ENCODE measurements at places on chromosomes 4 and X. TPM values are rescaled to one million over a fixed set of nuclear protein-coding genes. Genes with fewer than 3 reads are reported as not detected.

GRCh38 chr4:105283501-105283900 is 136.8 kb downstream of the TET2 start:
- H3K36me3 ChIP-seq: no peaks in the 10 kb centered on the region
- DNase-seq: no peak
- H3K27me3 ChIP-seq: no peaks in the 10 kb centered on the region

- no peaks in the 10 kb centered on the region for H3K4me1 ChIP-seq
- no peaks in the 10 kb centered on the region for H3K36me3 ChIP-seq
- DNase-seq: no peak
- H3K27ac ChIP-seq: no peak overlapping the region
- H3K4me3 ChIP-seq: no peak overlapping the region
- no peaks in the 10 kb centered on the region for H3K27me3 ChIP-seq
Observed at GRCh38 chr4:178937130-178937529, 1494.9 kb upstream of the AGA start.

GRCh38 chr4:76882630-76883029 is 15.3 kb downstream of the SOWAHB start:
- H3K27ac ChIP-seq: no peak overlapping the region
- no peaks in the 10 kb centered on the region for H3K4me1 ChIP-seq
- H3K4me3 ChIP-seq: no peak overlapping the region
- no peaks in the 10 kb centered on the region for H3K36me3 ChIP-seq
- no peak for DNase-seq

DNA sequence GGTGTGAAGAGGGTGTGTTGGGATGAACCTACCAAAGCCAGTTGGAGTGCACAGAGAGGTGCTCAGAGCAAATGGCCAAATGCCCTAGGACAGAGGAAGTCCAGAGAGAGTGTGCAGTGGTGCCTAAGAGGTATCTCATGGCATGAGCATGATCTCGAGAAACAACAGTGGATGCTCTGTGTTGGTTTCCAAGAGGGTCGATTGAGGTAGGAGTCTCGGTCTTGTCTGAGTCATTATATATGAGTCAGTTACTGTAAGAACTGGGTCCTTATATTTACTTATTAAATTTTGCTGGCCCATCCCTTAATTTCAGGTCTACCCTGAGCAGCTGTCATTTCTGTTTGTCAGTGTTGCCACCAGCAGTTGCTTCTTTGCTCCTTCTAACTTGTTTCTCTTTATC is 86.6 kb upstream of the TMEM150C start:
- no peak overlapping the region for H3K4me3 ChIP-seq
- H3K27me3 ChIP-seq: no peaks in the 10 kb centered on the region
- DNase-seq: no peak
- peaks cover 9% of the 10 kb centered on the region for H3K36me3 ChIP-seq
- H3K27ac ChIP-seq: no peak overlapping the region

DNA sequence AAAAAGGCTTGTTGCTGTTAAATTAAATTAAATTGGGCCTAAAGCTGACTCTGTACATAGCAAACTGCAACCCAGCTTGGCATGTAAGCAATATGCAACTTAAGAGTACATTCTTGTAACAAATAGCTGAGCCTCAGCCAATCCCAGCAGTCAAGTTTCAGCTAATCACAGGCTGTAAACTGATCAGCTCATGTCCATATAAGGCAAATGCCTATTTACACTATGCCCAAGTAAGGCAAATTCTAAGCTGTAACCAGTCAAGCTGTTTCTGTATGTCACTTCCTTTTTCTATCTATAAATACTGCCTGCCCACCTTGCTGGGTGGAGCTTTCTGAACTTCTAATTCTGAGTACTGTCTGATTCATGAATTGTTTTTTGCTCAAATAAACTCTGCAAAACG is 429.1 kb upstream of the FTHL17 start:
- no peaks in the 10 kb centered on the region for H3K27me3 ChIP-seq
- H3K27ac ChIP-seq: no peak overlapping the region
- H3K36me3 ChIP-seq: no peaks in the 10 kb centered on the region
- H3K4me3 ChIP-seq: no peak overlapping the region
- DNase-seq: no peak

- no peaks in the 10 kb centered on the region for H3K4me1 ChIP-seq
- H3K27ac ChIP-seq: no peak overlapping the region
- H3K4me3 ChIP-seq: no peak overlapping the region
- H3K27me3 ChIP-seq: no peaks in the 10 kb centered on the region
Observed at GRCh38 chr4:115187136-115187535, 73.7 kb upstream of the NDST4 start.

- H3K4me1 ChIP-seq: no peaks in the 10 kb centered on the region
- no peak for DNase-seq
- H3K4me3 ChIP-seq: no peak overlapping the region
- H3K36me3 ChIP-seq: no peaks in the 10 kb centered on the region
- no peaks in the 10 kb centered on the region for H3K27me3 ChIP-seq
Observed at GRCh38 chr4:156584100-156584499, 387.5 kb downstream of the PDGFC start.

DNA sequence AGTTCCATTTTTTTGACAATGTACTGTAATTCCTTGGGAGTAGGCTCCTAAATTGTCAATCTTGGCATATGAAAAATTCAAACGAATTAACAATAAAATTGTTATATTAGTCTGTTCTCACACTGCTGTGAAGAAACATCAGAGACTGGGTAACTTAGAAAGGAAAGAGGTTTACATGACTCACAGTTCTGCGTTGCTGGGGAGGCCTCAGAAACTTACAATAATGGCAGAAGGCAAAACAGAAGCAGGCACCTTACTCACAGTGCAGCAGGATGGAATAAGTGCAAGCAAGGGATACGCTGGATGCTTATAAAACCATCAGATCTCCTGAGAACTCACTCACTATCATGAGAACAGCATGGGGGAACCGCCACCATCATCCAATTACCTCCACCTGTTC is 246.4 kb upstream of the TRAM1L1 start:
- H3K4me1 ChIP-seq: no peaks in the 10 kb centered on the region
- no peak overlapping the region for H3K27ac ChIP-seq
- DNase-seq: no peak
- no peaks in the 10 kb centered on the region for H3K36me3 ChIP-seq

- H3K27me3 ChIP-seq: no peaks in the 10 kb centered on the region
- no peaks in the 10 kb centered on the region for H3K36me3 ChIP-seq
- peaks cover 15% of the 10 kb centered on the region for H3K4me1 ChIP-seq
- DNase-seq: no peak
- no peak overlapping the region for H3K4me3 ChIP-seq
- H3K27ac ChIP-seq: no peak overlapping the region
Observed at GRCh38 chr4:10007793-10008608, 13.3 kb downstream of the SLC2A9 start.

DNA sequence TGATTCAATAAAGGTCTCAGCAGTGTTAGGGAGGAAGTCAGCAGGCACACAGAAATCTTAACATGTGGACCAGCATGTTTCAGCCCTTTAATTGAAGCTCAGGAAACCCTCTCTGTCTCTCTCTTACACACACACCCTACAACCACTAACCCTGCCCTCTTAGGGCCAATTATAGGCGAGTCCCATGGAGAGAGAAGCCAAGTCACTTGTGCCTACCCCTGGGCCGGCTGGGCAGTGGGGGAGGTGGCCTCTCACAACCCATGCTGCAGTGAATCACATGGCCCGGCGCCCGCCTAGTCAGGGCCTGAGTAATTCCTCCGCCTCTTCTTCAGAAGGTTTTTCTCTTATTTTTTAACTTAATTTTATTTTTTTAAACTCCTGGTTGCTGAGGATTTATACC is 3.7 kb downstream of the FGD1 start:
- H3K36me3 ChIP-seq: no peaks in the 10 kb centered on the region
- H3K4me1 ChIP-seq: peaks cover 8% of the 10 kb centered on the region
- no peak overlapping the region for H3K4me3 ChIP-seq
- no peak for DNase-seq
- no peak overlapping the region for H3K27ac ChIP-seq

GRCh38 chr4:154618708-154619315 is 6.4 kb upstream of the FGG start:
- no peak for DNase-seq
- H3K36me3 ChIP-seq: no peaks in the 10 kb centered on the region
- no peak overlapping the region for H3K27ac ChIP-seq
- no peaks in the 10 kb centered on the region for H3K27me3 ChIP-seq
- no peaks in the 10 kb centered on the region for H3K4me1 ChIP-seq

GRCh38 chr4:169070071-169070894 is 60.2 kb upstream of the CBR4 start:
- no peaks in the 10 kb centered on the region for H3K36me3 ChIP-seq
- H3K27ac ChIP-seq: no peak overlapping the region
- no peaks in the 10 kb centered on the region for H3K27me3 ChIP-seq

UGT2B7 gene
- total RNA-seq: not detected

IL2RG gene
- 0.22 TPM for total RNA-seq

ETDB gene
- total RNA-seq: not detected

SRD5A3 gene
- 10.4 TPM for total RNA-seq

DCAF8L2 gene
- total RNA-seq: not detected

ASMT gene
- total RNA-seq: 0.30 TPM

PF4V1 gene
- total RNA-seq: 4.2 TPM

Data from spinal cord (tissue), 10 donors.